Upper lobe of right lung (tissue), 1 donor: ENCODE measurements at places on chromosomes 2 and 18. TPM values are rescaled to one million over a fixed set of nuclear protein-coding genes. Genes with fewer than 3 reads are reported as not detected.
A peak's percentile ranks its signal among the peaks of the same experiment; 100 is the strongest.

GRCh38 chr2:204869132-204869823, 324.0 kb downstream of the PARD3B start:
- H3K27ac ChIP-seq, result no peak overlapping the region
- no peaks in the 10 kb centered on the region for H3K27me3 ChIP-seq
- H3K4me1 ChIP-seq, result peaks cover 8% of the 10 kb centered on the region
- no peak overlapping the region for H3K4me3 ChIP-seq
- no peak for DNase-seq

DNA sequence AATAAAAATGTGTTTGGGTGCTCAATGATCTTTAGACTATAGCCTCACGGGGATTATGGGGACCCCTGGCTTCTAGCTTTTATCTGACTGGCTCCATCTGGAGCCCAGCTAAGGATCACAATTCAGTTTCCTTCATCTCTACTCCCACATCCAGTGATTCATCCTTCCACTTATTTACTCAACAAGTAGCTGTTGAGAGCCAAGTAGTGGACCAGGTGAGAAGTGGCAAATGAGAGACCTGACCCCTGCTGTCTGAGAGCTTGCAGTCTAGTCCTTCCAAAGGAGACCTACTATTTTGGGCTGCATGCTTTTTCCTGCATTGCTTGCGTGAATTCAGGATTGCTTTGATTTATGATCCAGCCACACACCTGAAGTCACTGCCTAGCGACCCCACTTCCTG, 10.7 kb upstream of the DSG3 start:
- H3K4me1 ChIP-seq, result no peaks in the 10 kb centered on the region
- H3K27me3 ChIP-seq, result no peaks in the 10 kb centered on the region
- no peaks in the 10 kb centered on the region for H3K36me3 ChIP-seq
- no peak overlapping the region for H3K4me3 ChIP-seq

GRCh38 chr2:183123959-183124221, 353 bp upstream of the NUP35 start:
- H3K36me3 ChIP-seq, result no peaks in the 10 kb centered on the region
- peak overlapping the region; percentile 89 for H3K27ac ChIP-seq
- H3K4me3 ChIP-seq, result peak overlapping the region; percentile 89
- H3K4me1 ChIP-seq, result peaks cover 22% of the 10 kb centered on the region
- no peak for DNase-seq

GRCh38 chr18:43651057-43651456, 373.8 kb upstream of the SYT4 start:
- no peaks in the 10 kb centered on the region for H3K4me1 ChIP-seq
- H3K36me3 ChIP-seq, result no peaks in the 10 kb centered on the region
- no peak overlapping the region for H3K4me3 ChIP-seq
- H3K27me3 ChIP-seq, result no peaks in the 10 kb centered on the region
- no peak overlapping the region for H3K27ac ChIP-seq
- DNase-seq, result no peak

GRCh38 chr2:62570861-62571698, 65.1 kb upstream of the TMEM17 start:
- H3K4me1 ChIP-seq, result peaks cover 17% of the 10 kb centered on the region
- H3K4me3 ChIP-seq, result peak overlapping the region; percentile 24
- no peak overlapping the region for H3K27ac ChIP-seq
- DNase-seq, result peak; percentile 67
- no peaks in the 10 kb centered on the region for H3K36me3 ChIP-seq

DNA sequence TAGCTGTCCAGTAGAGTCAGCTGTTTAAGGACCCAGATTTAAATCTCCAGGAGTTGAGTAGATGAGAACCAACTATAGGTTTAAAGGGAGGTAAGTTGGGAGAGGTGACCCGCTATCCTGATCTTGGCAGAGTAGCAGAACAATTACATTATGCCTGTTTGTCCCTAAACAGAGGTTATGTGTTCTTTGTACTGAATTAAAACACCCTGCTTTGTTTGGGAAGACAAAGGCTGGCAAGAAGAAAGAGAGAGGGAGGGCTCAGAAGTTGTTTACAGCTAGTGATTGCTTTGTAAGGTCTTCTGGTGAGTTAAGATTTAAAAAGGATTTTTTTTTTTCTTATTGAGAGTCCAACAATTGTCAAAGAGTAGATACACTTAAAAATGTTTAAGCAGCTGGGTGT, 37.3 kb downstream of the USP14 start:
- no peaks in the 10 kb centered on the region for H3K4me1 ChIP-seq
- no peak for DNase-seq
- H3K27me3 ChIP-seq, result no peaks in the 10 kb centered on the region
- no peak overlapping the region for H3K27ac ChIP-seq
- peaks cover 35% of the 10 kb centered on the region for H3K36me3 ChIP-seq

DNA sequence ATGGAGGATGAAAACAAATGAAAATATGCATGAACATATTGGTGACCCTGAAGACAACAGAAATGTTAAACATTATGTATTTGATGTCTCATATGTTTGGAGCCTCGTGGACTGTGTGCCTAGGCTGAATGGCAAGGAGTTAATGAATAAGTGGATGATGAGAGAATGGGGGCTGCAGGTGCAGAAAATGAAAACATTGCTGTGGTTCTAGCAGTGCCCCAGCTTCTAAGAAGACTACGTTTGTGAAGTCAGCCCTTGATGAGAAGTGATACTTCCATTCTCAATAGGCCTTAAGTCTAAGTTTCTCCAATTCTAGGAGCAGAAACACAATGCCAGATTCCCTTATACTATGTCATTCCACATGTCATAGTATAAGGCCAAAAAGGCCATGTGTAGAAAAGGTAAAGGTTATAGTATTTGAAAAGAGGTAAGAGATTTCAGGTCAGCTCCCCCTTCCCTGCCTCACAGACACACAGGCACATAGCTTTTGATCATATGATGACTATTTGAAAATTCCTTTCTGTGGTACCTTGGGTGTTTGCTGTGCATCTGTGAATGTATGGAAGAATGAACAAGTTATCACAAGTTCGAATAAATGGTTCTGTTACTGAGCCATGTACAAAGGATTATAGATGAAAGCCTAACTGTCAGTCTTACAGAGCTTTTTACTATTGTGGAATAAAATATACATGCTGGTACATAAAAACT, 280.8 kb downstream of the SETBP1 start:
- no peak for DNase-seq
- H3K4me3 ChIP-seq, result no peak overlapping the region
- no peaks in the 10 kb centered on the region for H3K27me3 ChIP-seq
- no peak overlapping the region for H3K27ac ChIP-seq

GRCh38 chr2:137938204-137938603, 26.1 kb upstream of the HNMT start:
- no peaks in the 10 kb centered on the region for H3K27me3 ChIP-seq
- H3K36me3 ChIP-seq, result no peaks in the 10 kb centered on the region
- no peak for DNase-seq
- H3K4me1 ChIP-seq, result no peaks in the 10 kb centered on the region
- no peak overlapping the region for H3K27ac ChIP-seq

GRCh38 chr2:191049728-191050639, 36.0 kb upstream of the STAT1 start:
- no peaks in the 10 kb centered on the region for H3K36me3 ChIP-seq
- peaks cover 12% of the 10 kb centered on the region for H3K4me1 ChIP-seq

GRCh38 chr18:48330016-48330991, 78.9 kb downstream of the ZBTB7C start:
- H3K36me3 ChIP-seq, result no peaks in the 10 kb centered on the region
- no peak for DNase-seq
- H3K4me1 ChIP-seq, result peaks cover 11% of the 10 kb centered on the region

DNA sequence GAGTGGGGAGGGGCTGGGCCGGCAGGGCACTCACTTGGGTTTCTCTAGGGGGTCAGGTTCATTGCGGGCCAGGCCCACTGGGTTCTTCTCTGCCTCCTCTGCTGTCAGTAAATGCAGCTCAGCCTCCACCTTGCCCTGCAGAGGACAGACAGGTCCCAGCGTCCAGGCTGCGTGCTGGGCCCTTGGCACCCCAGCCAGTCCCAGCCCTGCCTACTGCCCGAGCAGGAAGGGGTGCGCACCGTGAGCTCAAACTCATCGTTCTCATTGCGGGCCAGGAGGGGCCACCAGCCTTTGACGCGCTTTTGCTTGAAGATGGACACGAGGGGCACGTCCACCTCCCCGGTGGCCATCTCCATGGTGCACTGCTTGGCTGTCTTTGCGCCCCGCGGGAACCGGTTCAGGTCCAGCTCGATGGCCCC, 17.3 kb downstream of the OTOF start:
- H3K36me3 ChIP-seq, result no peaks in the 10 kb centered on the region
- H3K27me3 ChIP-seq, result no peaks in the 10 kb centered on the region
- H3K4me1 ChIP-seq, result peaks cover 10% of the 10 kb centered on the region
- no peak overlapping the region for H3K4me3 ChIP-seq

DNA sequence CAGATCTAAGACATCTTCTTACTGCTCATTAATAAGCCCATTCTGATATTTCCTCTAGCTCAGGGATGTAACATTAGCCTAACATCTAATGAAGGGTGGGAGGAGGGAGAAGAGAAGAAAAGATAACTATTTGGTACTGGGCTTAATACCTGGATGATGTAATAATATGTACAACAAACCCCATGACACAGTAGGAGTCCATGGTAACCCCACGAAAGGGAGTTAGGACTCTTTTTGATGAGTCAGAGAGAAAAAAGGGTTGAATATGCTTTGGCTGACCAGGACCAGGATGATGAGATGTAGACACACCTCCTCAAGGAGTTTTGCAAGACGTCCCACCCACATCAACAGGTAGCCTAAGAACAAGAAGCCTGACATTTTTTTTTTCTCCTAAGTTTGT, 34.4 kb upstream of the DLX2 start:
- no peak for DNase-seq
- H3K27ac ChIP-seq, result no peak overlapping the region
- no peak overlapping the region for H3K4me3 ChIP-seq
- H3K36me3 ChIP-seq, result no peaks in the 10 kb centered on the region
- H3K4me1 ChIP-seq, result no peaks in the 10 kb centered on the region
- peaks cover 11% of the 10 kb centered on the region for H3K27me3 ChIP-seq

GRCh38 chr18:41144441-41144840, 810.6 kb upstream of the PIK3C3 start:
- H3K27ac ChIP-seq, result no peak overlapping the region
- no peak for DNase-seq
- H3K27me3 ChIP-seq, result no peaks in the 10 kb centered on the region
- no peak overlapping the region for H3K4me3 ChIP-seq
- no peaks in the 10 kb centered on the region for H3K4me1 ChIP-seq

DNA sequence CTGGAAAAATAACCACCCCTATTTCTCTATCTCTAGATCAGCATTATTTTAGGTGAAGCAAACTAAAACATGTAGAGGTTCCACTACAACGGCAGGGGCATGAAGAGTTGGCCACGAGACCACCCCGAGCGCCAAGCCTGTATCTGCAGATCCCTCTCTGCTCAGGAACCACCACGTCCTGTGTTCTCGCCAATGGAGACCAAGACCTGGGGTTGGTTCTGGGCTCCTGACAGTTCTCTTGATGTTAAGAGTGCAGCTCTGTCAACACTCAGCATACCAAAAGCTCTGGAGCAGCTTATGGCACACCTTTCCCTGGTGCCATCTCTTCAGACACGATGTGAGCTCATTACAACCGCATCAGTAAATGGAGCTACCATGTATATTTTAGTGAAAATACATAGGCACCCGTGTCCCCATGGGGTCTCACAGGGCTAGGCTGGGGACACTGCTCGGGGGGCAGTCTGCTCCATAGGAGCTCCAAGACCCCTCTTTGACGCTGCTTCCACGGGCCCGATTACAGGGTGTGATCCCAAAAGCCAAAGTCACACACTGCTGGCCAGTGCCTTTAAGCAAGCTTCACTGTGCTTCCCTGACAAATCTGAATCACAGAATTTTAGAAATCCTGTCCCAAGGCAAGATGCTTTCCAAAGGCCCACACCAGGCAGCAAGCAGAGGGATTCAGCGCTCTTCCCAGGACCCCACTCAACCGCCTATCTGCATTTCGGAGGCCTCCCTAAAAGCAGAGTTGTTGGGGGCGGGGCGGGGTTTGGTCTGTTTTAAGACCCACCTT, 72.2 kb downstream of the EMILIN2 start:
- H3K27ac ChIP-seq, result no peak overlapping the region
- H3K27me3 ChIP-seq, result no peaks in the 10 kb centered on the region
- H3K36me3 ChIP-seq, result peaks cover 89% of the 10 kb centered on the region
- no peak for DNase-seq
- no peak overlapping the region for H3K4me3 ChIP-seq

GRCh38 chr2:229780856-229781773, 66.8 kb upstream of the DNER start:
- H3K4me1 ChIP-seq, result no peaks in the 10 kb centered on the region
- no peaks in the 10 kb centered on the region for H3K27me3 ChIP-seq
- DNase-seq, result no peak
- peaks cover 81% of the 10 kb centered on the region for H3K36me3 ChIP-seq
- H3K4me3 ChIP-seq, result no peak overlapping the region

- no peaks in the 10 kb centered on the region for H3K27me3 ChIP-seq
- DNase-seq, result no peak
- peak overlapping the region; percentile 8 for H3K4me3 ChIP-seq
- H3K4me1 ChIP-seq, result no peaks in the 10 kb centered on the region
Observed at GRCh38 chr2:187574969-187575750, 20.9 kb upstream of the TFPI start.

- H3K36me3 ChIP-seq, result no peaks in the 10 kb centered on the region
- DNase-seq, result no peak
- no peaks in the 10 kb centered on the region for H3K4me1 ChIP-seq
- no peaks in the 10 kb centered on the region for H3K27me3 ChIP-seq
Observed at GRCh38 chr2:189502714-189503113, 61.4 kb downstream of the WDR75 start.

GRCh38 chr18:25533218-25533617, 181.3 kb upstream of the ZNF521 start:
- no peaks in the 10 kb centered on the region for H3K27me3 ChIP-seq
- H3K4me3 ChIP-seq, result no peak overlapping the region
- H3K36me3 ChIP-seq, result no peaks in the 10 kb centered on the region

DNA sequence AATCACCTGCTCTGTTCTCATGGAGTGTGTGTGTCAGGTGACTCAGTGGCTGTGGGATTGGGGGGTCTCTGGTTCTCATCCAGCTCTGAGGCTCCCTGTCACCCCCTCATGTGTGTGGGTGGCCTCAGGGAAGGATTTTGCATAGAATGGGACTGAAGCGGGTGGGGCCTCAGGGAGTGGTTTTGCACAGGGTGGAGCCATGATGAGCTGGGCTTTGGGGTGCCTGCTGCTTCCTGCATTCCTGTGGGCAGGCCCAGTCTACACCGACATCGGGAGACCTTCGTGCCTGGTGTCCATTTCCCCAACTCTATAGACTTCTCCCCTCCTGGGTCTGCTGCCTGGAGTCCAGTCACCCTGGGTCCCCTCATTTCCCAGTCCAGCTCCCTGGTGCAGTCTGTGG, 59.7 kb downstream of the VAPA start:
- no peak overlapping the region for H3K4me3 ChIP-seq
- H3K27me3 ChIP-seq, result no peaks in the 10 kb centered on the region
- no peak overlapping the region for H3K27ac ChIP-seq
- no peaks in the 10 kb centered on the region for H3K4me1 ChIP-seq
- H3K36me3 ChIP-seq, result no peaks in the 10 kb centered on the region

The REG3G gene
- total RNA-seq, result not detected

The RAB27B gene
- 22.2 TPM for total RNA-seq

The FSIP2 gene
- total RNA-seq, result 0.29 TPM

The RGPD3 gene
- 0.12 TPM for total RNA-seq

The IL1A gene
- total RNA-seq, result 1.9 TPM

The CGREF1 gene
- total RNA-seq, result 0.43 TPM

The SLC5A7 gene
- total RNA-seq, result 0.81 TPM

The GNLY gene
- 18.5 TPM for total RNA-seq

The UGT1A3 gene
- total RNA-seq, result not detected

The SPATS2L gene
- total RNA-seq, result 92.7 TPM

The POTEI gene
- not detected for total RNA-seq

The FRZB gene
- 14.0 TPM for total RNA-seq

The ALK gene
- not detected for total RNA-seq

The NAPG gene
- total RNA-seq, result 29.1 TPM
